ENCODE measurements at places on chromosomes 6 and 20. TPM values are rescaled to one million over a fixed set of nuclear protein-coding genes. Genes with fewer than 3 reads are reported as not detected.

- no peak for DNase-seq
Measured at GRCh38 chr20:64246616-64247306, 8.8 kb upstream of the PCMTD2 start.

- DNase-seq: no peak
Measured at GRCh38 chr6:125906158-125906998, 50.2 kb upstream of the HINT3 start.

GRCh38 chr6:3808199-3808598 lies 41.0 kb upstream of the FAM50B start:
- DNase-seq: no peak

C20orf141 gene
- not detected for polyA plus RNA-seq

- DNase-seq: peak; percentile 22
Measured at GRCh38 chr6:166488076-166488685, 98.3 kb downstream of the RAMACL start.

HLA-DRB1 gene
- polyA plus RNA-seq: 20.2 TPM

DNA sequence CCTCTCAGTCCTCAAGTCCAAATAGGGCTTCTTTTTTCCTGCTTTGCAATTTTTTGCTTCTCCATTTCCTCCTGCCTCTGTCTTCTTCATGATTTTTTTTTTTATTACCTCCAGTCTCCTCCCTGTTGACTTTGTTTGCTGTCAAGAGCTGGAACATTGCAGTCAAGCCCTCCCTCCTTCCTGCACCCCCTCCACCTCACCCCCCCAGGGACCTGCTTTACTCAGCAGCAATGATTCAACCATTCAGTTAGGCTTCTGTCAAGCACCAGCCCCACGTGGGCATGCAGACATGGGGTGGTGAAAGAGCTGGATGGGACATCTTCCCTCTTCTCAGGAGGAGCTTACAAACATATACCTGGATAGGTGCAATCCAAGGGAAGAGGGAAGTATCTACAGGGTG lies 142.4 kb downstream of the LRFN2 start:
- no peak for DNase-seq

DNA sequence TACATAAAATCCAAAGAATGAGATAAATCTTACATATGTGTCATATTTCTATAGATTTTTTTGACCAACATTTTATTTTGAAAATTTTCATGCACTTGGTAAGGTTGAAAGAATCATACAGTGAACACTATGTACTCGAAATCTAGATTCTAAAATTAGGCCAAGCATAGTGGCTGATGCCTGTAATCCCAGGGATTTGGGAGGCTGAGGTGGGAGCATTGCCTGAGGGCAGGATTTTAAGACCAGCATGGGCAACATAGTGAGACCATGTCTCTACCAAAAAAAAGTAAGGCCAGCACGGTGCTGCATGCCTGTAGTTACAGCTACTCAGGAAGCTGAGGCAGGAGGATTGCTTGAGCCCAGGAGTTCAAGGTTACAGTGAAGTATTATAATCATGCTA lies 158.6 kb downstream of the LAMA2 start:
- DNase-seq: no peak

GRCh38 chr6:38897507-38897906 lies 151.1 kb upstream of the GLP1R start:
- DNase-seq: no peak

GRCh38 chr6:16474772-16475493 lies 236.5 kb downstream of the GMPR start:
- DNase-seq: no peak

- DNase-seq: no peak
Measured at GRCh38 chr6:57303931-57304681, 13.3 kb upstream of the PRIM2 start.

EDEM2 gene
- polyA plus RNA-seq: 19.0 TPM

- DNase-seq: no peak
Measured at GRCh38 chr20:44264287-44264686, 17.2 kb downstream of the GDAP1L1 start.

CD109 gene
- 0.97 TPM for polyA plus RNA-seq

DNA sequence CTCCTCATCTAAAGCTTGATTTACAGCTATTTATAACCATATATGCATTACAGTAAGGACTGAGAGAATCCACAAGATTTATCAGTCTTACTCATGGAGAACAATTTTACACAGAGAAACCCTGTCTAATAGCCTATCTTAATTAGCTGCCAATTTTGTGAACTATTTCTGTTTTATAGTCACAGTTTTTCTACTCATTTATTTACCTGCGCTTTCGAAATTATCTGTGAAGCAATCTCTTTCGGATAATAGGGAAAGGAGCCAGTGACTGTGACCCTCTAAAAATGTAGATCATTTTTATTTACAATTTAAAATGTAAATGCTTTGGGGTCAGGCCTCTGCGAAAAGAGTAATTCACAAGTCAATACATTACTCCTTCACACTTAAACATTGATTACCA lies 98.1 kb downstream of the TSHZ2 start:
- no peak for DNase-seq

ASCC3 gene
- polyA plus RNA-seq: 6.7 TPM

DNA sequence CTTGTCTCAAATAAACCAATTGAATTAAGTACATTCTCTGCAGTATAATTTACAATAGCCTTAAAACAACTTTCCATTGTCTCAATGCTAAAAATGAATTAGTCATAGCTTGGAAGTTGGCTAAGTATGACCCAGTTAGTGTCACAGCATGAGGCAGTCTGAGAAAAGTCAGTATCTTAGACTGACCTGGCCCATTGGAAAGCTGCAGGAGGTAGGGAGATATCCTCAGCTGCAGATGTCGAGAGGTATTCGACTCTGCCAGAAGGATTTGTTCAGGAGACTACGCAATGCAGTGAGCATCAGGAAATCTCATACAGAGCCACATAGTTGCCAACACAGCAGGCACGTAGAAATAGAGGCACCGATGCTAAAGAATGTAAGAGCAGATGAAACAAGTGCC lies 350.9 kb upstream of the NRSN1 start:
- no peak for DNase-seq

- peak; percentile 9 for DNase-seq
Measured at GRCh38 chr6:70520575-70520974, 46.2 kb upstream of the SDHAF4 start.

DNA sequence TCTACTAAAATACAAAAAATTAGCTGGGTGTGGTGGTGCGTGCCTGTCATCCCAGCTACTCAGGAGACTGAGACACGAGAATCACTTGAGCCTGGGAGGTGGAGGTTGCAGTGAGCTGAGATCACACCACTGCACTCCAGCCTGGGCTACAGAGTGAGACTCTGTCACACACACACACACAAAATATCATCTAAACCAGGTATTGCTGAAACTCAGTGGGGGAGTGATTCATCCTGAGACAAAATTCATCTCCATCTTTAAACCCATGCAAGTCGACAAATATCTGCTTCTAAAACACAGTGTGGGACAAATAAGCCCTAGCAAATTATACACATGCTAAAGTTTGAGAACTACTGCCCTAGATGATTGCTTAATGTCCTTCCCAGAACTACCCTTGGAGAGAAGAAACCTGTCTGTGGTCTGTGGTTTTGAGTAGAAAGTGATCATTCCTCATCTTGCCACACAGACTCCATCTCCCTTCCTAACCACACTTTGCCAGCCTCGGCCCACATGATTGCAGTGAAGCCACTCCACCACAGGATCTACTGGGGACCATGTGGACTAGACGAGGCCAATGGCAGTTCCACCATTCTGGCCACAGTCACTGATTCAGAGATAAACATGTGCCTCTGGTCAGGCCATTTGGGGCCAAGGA lies 130.3 kb downstream of the OPRM1 start:
- DNase-seq: no peak

GRCh38 chr6:158834675-158835385 lies 15.7 kb upstream of the EZR start:
- DNase-seq: no peak

GRCh38 chr6:80550748-80551147 lies 444.3 kb downstream of the BCKDHB start:
- no peak for DNase-seq

ADAM33 gene
- polyA plus RNA-seq: 0.42 TPM

C6orf15 gene
- not detected for polyA plus RNA-seq

DNA sequence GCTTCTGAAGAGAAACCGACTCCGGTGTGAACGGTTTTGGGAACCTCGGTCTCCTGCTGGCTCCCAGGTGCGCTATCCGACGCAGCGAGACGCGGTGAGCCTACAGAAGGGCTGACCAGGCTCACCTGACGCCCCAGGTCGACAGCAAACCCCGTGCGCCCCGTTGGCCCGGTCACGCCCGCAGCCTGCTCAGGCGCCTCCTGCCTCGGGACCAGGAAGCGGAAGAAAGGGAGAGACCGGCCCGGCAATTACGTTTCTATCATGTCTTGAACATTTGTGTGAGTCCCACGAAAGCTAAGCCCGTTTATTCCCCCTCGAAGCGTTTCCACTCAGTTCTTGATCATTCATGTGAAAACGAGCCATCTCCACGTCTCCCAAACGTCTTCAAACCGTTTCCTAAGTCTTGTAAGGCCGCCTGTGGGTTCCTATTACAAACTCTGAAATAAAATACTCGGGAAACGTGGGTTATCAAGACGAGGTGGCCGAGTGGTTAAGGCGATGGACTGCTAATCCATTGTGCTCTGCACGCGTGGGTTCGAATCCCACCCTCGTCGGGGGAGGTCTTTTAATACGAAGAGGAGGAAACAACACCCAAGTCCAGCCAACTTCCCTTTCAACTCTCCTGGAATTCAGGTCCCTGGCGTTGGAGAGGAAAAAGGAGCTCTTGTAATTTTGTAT lies 150.5 kb upstream of the PRSS16 start:
- peak; percentile 45 for DNase-seq

DNA sequence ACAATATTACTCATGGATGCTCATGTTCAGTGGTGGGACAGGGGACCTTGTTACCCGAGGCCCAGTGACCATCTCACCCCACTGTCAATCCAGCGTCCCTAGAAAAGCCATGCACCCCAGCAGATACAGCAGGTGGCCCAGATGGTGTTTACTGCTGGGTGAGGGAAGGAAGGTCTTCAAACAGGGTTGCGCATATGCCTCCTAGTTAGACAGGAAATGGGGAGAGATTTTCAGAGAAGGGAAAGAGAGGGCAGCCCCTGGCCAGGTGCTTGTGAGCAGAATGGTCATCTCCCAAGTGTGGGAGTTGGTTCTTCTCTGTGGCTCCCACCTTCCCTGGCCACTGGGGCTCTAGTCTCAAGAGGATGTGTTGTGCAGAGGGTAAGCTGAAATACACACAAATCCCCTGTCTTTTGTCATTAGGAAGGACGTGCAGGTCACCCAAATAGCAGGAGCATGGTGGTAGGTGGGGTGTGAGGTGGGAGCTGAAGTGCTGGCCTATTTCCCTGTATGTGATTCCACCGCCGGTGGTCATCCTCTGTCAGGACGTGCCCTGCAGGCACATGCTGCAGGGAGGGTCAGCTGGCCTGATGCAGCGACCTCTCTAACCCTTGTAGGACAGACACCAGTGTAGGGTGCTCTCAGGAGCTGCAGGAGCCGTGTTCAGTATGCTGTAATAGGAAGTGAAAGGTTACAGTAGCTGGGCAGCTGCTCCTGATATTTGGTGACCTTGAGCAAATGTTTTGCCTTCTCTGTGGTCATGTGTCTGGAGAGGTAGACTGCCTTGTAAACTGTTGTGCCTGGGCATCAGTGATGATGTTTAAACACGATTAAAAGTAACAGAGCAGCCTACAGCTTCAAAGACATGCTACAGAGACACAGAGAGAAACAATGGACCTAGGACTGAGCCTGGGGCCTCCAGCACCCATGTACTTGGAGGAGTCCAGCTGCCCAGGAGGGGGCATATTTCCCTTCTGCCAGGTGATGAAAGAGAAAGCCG lies 3.2 kb upstream of the CST3 start:
- no peak for DNase-seq

Measured in brain (organoid and tissue), 16 donors.